GDM1 (cell line): ENCODE measurements at places on chromosomes 7 and 10.

DNA sequence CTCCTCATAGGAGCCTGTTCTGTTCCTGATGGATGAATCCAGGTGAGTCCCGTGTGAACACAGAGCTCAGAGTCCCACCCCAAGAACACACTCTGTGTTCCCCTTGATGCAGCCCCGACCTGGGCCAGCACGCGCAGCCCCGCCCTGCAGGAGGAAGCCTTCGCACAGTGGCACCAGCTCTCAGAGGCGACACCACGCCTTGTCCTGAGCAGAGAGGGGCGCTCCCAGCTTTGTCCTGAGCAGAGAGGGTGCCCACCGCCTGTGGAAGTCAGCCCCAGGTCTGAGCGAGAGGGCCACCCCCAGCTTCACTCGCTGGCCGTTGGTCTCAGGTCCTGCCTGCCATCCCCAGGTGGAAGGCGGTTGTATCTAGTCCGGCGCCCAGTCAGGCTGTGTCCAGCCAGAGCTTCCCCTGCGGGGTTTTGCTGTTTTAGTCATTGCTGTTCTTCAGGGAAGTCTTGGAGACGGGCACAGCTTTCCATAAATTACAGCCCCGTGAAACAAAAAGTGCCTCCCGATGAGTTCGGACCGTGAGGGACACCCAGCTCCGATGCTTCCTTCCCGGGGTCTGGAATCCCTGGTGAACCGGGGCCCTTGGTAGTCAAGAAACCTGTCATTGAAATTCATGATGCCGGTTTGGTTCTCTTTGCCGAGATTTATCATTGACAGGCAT, 43.6 kb downstream of the NKX6-2 start:
- DNase-seq = no peak

GRCh38 chr7:103240806-103241205, 56.4 kb upstream of the PMPCB start:
- no peak for DNase-seq

DNA sequence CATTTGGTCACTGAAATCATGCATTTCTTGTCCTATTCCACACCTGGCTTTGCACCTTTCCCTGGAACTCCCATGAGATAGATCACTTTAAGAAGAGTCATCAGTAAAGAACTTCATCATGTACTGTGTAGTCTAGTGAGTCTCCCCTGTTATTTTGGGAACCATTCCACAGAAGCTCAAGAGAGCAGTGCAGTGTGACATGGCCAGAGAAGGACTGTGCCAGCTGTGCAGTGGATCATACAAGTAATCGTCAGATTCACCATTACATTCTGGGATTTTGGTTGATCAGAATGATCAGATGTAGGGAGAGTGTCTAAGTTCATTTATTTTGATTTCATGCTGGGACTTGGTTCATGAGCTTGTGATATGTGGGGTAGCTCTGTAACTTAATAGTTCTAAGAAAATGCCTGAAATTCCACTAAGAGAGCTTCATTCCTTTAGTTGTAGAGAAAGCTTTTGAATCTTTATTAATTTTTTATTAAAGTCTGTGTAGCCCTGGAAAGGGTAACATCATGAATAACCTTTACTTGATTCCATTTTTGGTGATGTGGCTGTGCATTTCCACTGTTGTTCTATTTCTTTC, 166.8 kb downstream of the SUGCT start:
- DNase-seq = no peak

DNA sequence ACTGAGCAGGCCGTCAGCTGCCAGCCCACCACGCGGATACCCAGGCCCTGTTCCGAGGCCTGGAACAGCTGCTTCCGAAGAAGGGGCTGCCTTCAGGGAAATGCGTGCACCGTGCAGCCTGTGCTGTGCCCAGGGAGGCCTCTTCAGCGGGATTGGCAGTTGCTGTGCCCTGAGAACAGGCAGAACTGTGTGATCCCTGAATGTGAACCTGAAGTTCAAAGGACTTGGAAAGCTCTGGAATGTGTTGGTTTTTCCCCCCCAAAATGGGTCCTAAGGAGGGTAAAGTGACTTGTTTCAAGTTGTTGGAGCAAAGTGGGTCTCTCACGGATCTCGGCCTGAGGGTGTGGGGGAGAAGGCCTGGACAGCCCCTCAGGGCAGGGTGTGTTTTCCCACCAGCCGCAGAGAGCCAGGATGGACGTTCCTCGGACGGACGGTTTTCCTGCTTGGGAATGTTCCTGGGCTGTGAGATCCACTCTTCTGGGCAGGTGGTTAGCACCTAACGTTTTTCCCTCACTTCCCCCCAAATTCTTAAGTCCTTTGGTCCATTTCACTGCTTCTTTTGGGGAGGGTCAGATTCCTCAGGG, 2.1 kb downstream of the SPRN start:
- no peak for DNase-seq

DNA sequence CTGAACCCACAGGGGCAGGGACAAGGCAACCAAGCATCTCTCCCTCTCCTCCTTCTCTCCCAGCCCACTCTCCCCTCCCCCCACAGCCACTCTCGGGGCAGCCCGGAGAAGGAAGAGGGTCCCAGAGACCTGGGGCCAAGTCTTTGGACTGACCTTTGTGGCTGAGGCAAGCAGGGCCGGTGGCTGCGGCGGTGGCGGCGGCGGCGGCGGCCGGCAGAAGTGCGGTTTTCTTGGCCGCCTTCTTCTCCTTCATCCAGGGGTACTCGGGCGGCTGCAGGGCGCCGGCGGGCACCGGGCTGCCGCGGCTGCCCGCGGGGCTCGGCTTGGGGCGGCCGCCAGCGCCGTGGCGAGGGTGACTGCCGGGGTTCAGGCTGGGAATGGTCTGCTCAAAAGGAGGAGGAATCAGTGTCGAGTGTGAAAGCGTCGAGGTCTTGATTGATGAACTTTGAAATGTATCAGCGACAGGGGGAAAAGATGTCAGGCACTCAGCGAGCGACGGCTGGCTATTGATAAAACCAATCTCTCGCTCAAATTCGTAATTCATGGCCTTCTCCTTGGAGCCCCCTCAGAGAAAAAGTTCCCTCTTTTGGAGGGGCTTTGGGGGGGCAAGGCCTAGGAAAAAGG, 414 bp downstream of the HOXA2 start:
- no peak for DNase-seq

DNA sequence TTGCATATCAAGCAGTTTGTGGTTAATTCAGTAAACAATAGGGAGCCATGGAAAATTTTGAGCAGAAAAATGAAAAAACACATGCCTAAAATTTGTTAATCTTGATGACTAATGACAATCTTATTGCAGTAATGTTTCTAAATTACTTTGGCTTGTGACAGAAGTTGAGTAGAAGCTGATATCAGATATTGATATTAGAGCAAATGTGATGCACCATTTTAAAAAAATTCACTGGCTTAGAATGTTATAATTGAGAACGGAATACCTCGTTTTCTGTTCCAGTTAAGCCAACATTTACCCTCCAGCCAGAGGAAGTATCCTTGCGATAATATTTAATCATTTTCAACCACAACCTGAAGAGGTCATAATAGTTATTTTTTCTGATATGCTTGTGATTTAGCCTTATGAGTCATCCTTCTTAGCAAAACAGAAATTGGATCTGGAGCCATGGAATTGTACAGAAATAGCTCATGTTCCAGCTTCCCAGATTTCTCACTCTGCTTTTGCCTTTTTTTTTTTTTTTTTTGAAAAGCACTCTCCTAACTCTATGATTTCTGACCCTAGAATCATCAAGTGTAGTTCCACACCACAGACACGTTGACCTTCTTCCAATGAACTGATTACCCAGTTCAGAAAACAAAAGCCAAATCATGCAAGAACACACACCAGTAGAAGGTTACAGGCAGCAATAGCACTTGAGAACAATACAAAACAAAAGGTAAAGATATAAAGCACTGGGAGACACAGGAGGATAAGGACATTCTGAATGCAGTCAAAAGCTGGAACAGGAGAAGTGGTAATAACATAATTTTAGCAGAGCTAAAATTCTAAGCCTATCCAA, 96.8 kb upstream of the PHYHIPL start:
- DNase-seq = no peak

DNA sequence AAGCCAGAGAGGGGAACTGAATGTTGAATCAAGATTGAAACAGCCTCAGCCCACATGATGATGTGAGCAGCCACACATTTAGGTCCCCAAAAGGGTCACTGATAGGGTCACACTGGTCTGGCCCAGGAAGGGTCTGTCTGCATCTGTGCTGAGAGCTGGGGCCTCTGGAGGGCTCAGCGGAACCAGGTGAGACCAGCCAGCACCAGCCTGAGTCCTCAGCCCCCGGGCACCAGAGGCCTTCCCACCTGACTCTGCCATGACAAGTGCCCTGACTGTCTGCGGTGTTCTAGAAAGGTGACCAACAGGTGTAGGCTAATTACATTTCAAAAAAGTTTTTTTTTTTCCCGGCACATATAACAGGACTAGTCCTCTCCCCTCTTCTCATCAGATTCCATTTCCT, 76.2 kb downstream of the WDR11 start:
- no peak for DNase-seq

DNA sequence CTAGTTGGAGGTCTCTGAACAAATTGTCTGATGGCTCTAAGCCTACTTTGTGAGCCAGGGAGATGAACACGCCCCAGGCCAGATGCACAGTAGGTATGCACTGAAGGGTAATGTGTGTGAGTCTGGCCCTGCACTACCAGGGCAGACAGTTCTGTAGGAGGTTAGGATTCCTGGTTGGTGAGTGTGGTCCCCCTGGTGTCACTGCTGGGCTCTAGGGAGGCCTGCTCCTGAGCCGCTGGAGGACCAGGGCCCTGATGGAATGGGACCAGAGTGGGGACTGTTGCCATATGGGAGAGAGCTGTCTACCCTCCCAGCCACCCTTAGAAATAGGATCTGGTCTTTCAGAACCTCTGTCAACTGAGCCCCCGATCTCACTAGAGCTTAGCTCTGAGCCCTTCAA, 42.0 kb downstream of the CDH23 start:
- DNase-seq = no peak

DNA sequence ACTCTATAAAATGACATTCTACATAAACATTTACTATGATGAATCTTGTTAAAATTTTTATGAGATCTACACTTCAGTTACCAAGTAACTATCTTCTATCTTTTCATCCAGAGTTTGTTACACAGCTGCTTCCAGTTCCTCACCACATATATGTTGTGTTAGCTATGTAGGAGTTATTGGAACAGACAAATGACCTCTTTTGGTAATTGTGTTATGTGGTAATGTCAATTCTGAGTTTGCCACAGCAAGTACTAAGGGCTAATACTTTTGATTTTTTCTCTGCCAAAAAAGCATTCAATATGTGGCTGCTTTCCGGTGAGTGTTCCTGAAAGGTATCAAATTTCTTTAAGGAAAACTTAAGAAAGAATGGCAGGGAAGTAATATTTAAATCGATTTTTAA, 573.9 kb upstream of the PCDH15 start:
- DNase-seq = no peak

GRCh38 chr7:39948956-39949928, 814 bp upstream of the CDK13 start:
- peak; percentile 99 for DNase-seq

- DNase-seq = no peak
Observed at GRCh38 chr7:95396136-95397032, at the start of gene PON3. TSS of gene PON3 (minus strand) at chr7:95396375. CDS start at chr7:95396350, 25 bp downstream.

DNA sequence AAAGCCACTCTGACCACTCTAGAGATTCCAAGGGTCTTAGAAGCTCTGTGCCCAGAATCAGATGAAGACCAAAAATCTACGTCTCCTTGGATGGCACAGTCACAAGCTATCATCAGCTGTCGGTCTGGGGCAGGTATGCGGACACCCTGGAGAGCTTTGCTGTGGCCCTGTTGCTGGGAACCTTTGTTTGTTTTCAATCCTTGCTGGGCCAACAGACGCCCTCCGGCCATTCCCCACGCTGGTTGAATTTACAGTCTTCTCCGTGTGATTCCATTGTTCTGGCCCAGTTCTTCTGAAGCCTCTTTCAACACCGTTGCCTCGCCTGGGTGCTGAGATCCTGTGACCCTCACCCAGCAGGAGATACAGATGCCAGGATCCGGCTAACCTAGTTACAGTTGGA, 149.4 kb upstream of the PFKP start:
- DNase-seq = no peak

DNA sequence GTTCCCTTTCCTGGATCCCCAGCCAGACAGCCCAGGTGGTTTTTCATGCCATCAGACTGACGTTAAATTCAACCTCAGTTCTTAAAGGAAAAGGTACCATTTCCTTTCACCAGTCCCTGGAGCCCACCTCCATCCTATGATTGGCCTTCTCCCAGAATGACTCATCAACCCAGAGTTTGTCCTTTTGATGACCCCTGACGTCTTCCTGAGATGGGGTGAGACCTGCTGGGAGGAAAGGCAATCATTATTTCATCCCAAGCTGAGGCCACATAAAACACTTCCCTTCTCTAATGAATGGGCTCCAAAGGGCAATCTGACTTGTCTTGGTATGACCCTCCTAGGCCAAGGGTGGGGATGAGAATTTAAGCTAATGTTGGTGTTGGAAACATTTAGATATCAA, 750.7 kb downstream of the SUGCT start:
- no peak for DNase-seq

DNA sequence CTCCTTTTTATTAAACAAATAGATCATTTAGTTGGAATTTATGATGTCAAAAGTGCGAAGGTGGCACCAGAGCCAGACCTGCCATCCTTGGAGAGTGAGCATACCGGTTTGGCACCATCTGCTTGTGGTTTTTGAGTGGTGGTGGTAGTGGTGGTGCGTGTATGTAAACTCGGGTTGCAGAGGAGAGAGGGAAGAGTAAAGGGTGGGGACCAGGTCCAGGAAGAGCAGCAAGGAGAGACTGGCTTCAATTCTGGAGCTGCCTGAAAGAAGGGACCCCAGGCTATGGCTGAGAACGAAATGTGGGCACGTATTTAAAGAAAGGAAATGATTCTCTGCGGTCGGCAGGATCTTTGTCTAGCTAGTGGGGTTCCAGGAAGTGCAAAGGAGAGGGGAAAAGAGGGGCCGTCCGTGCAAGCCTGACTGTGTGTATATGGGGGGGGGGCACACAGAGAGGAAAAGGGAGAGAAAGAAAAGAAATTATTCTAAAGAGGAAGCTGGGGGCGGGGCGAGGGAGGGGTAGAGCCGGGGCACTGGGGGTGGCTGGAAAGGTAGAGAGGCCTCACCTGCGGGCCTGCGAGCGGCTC, 448 bp upstream of the GOLGA7B start:
- DNase-seq = no peak

GRCh38 chr10:28663576-28664368, 13.5 kb upstream of the BAMBI start:
- DNase-seq = peak; percentile 66

DNA sequence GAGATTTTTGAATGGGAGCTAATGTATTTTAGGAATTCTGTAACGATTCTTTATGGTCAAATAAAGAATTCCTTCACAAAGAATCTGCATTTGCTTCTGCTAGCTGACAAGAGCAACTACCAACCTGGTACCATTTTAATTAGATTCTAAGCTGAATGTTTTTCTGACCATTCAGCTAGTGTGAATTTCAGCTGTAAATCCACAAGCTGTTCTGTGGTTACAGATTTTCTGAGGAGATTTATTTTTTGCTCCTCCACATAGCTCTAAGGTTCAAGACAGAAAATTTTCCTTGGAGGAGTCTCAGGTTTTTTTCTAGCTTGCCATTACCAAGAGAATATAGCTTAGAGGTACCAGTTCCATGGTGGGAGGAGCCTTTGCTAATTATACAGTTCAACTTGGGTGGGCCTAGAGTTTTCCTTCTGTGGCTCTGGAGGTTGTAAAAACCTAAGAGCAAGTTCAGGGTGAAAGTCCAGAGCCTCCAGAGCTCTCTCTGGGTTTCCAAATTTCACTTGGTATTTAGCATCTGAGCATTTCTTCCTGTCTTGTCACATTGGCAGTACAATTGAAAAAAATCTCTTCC, 120.1 kb downstream of the JAZF1 start:
- DNase-seq = no peak

- DNase-seq = no peak
Observed at GRCh38 chr7:83161899-83162401, 734 bp downstream of the PCLO start.
